ENCODE measurements at places on chromosomes 3 and 15.

- DNase-seq = no peak
These were observed 28.0 kb downstream of the OSBPL10 start for GRCh38 chr3:31953091-31953490.

GRCh38 chr3:127019449-127019848 lies 36.5 kb downstream of the PLXNA1 start:
- DNase-seq = no peak

- DNase-seq = no peak
These were observed 24.7 kb downstream of the MYO5A start for GRCh38 chr15:52503788-52504496.

DNA sequence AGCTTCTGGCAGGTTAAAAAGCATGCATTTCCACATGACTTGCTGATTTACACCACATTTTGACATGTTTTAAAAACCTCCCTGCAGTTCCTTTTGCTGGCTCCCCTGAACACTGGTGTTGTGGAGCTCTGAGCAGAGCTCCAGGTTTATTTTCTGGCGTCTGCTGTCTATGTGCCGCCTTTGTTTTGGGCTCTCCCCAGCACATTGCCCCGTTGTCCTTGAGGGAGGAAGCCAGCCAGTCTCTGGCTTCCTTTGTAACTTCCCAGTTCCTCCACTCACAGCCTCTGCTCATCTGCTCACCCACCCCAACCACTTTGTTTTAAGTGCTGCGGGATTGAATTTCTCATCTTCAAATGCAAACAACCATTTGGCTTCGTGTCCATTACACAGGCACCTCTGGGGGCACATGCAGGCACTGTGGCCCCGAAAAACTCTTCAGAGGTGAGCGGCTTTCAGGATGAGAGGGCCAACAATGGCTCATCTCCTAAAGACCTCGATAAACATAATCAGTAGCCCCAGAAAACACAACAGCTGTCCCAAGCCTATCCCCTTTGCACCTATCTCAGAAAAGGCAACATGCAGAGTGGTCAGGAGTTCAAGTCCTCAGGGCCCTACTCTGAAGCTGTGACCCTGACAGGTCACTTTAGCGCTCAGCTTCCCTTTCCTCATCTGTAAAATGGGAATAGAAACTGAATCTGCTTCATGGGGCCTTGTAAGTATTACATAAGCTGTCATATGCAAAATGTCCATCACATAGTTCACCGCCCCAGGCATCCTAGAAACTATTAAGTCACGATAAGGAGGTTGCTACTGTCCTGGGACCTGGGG lies 1.3 kb upstream of the MEF2A start:
- DNase-seq = no peak

DNA sequence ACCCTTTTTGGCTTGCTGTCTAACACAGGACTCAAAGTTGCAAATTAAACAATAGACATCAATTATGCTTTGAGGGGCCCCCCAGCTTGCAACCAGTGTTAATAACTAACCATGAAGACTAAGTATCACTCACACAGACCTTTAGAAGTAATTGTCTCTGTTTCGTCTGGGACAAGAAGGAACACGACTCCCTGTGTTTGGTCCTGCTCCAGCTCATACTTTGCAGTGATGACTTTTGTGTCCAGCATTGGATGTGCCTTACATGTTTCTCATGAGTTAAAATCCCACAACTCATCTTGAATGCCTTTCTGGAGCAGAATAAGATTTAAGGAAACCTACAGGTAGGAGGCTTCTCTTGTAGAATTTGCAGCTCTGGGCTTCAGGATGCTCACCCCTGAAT lies 53.1 kb downstream of the GMNC start:
- no peak for DNase-seq

- no peak for DNase-seq
These were observed 17.6 kb upstream of the SIN3A start for GRCh38 chr15:75468913-75469598.

GRCh38 chr3:121630355-121630754 lies 30.3 kb downstream of the HCLS1 start:
- no peak for DNase-seq

DNA sequence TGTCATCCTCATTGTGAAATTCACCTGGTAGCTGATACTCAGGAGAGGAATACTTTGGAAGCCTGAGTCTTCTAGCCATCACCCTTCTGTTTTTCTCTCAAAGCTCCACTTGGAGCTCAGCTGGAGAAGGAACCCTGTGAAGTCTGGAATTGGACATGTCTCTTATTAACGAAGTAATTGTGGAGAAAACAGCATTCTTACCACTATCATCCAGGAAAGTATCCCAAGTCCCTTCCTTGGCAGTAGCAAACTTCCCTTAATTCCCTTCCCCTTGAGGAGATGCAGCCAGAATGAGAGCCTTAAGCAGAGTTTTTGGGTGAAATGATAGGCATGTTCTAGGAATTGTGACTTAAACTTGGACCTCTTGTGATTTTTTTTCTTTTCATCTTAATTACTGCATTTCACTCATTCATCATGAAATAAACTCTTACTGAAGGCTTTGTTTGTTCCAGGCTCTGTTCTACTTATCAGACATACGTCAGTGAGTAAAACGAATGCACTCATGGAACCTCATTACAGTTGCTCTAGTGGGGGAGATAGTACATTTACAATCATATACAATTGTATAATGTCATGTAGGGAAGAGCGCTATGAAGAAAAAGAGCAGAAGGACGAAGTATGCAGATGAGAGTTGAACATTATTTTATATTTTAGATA lies 30.5 kb upstream of the TCF12 start:
- DNase-seq = no peak

GRCh38 chr15:59148153-59148833 lies 43.3 kb downstream of the CCNB2 start:
- DNase-seq = no peak

- DNase-seq = no peak
These were observed 754.1 kb downstream of the GRM7 start for GRCh38 chr3:7615043-7615442.

- DNase-seq = no peak
These were observed 189.0 kb upstream of the MCTP2 start for GRCh38 chr15:94042180-94042928.

DNA sequence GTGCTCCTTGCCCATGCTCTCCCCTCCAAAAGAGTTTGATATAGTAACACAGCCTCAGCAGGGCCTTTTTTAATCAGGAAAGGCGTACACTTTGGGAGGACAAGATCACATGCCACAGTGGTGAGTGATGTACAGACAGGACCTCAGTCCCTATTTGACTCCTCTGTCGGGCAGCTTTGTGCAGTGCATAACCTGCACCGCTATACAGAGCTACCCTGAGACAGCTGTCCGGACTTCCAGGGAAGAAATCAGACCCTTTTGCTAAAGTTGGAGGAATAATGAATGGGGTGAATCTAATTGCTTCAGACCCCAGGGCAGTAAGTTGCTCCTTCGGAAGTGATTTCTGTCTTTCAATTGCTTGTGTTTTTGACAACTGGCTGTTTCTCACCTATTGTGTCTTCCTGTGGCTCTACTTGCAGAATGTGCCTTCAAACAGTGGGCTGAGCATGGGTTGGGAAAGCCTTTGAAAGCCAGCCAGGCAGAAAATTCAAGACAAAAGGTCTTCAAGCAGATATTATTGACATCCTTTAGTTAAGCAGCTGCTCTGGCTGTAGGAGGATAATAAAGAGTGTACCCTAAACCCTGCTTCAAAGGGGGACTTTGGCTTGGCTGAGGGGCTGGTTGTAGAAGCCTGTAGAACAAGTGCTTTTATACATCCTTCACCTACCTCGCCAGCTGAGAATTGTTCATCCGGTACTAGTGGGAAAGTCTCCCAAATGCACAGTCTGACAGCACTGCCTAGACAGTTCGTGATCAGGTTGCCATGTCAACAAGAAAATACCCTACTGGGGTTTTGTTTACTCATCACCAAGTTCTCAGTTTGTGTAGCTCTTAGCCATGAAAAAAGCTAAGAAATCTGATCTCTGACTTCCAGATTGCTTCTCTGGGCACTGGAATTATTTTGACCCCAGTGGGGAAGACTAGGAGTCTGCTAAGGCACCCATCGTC lies 35.1 kb downstream of the SNTN start:
- no peak for DNase-seq

DNA sequence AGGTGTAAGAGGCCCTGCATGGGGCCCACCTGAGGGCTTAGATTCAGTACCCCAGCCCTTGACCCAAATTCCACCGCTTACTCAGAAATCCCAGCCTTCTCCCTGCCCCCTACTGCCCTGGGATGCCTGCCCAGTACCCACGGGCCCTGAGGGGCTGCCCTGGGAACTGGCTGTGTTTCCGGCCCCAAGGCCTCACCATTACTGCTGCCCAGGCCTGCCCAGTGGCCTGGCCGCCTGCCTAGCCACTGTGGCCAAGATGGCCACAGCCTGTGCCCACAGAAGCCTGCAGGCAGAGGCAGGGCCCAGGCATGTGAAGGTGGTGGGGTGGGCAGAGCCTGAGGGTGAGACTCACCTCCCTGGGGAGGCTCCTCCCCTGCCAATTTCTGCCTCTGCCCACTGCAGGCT lies 6.1 kb upstream of the PRKCD start:
- no peak for DNase-seq

GRCh38 chr3:161171639-161172552 lies 49.2 kb upstream of the NMD3 start:
- no peak for DNase-seq

GRCh38 chr15:78714890-78715289 lies 73.9 kb upstream of the CHRNB4 start:
- DNase-seq = no peak

- no peak for DNase-seq
These were observed 1.2 kb downstream of the SS18L2 start for GRCh38 chr3:42591811-42592210.

DNA sequence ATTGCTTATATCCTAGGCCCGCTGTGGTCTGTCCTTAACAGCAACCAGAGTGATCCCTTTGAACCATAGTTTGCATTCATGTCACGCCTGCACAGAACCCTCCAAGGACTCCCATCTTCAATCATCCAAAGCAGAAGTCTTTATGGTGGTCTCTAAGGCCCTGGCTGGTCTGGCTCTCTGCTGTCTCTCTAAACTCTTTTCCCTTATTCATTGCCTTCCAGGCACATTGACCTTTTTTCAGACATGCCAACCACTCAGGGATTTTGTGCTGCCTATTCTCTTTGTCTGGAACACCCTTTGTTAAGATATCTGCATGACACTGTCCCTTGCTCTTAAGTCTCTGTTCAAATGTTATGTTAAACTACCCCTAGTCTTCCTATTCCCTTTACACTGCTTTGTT lies 21.9 kb upstream of the ZBTB47 start:
- DNase-seq = no peak

All from stimulated activated CD4-positive, alpha-beta T cell treated with anti-CD3 and anti-CD28 coated beads, Interleukin-4, amount 100 ng/mL, for 4 hours (primary cell).